NCI-H146 (cell line): ENCODE measurements at places on chromosomes 5 and 9.

DNA sequence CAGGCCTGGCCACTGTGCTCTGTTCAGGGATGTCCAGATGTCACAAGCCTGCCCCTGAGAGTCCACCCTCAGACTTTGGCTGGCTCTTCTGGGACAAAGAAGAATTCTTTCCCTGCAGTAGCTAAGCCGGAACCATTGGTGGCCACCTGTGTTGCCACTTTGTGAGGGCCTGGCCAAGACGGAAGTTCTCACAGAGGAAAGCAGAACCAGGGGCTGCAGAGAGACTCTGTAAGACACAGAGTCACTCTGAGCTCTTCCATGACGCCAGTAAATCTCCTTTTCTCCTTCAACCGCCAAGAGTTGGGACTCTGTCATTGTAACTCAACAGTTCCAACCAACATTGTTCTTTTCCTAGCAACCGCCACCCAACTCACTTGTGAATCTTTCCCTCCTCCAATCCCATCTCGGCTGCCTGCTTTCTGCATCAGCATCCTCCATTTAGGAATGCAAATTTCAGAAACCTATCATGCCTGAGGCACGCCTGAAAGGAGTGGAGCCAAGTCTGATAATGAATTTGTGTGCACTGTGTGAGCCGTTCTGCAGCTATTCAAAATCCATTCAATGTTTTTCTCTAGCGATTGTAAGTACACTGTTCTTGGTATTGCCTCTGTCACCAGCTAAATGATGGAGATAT, 37.8 kb upstream of the ATP6V1G1 start:
- DNase-seq: no peak

DNA sequence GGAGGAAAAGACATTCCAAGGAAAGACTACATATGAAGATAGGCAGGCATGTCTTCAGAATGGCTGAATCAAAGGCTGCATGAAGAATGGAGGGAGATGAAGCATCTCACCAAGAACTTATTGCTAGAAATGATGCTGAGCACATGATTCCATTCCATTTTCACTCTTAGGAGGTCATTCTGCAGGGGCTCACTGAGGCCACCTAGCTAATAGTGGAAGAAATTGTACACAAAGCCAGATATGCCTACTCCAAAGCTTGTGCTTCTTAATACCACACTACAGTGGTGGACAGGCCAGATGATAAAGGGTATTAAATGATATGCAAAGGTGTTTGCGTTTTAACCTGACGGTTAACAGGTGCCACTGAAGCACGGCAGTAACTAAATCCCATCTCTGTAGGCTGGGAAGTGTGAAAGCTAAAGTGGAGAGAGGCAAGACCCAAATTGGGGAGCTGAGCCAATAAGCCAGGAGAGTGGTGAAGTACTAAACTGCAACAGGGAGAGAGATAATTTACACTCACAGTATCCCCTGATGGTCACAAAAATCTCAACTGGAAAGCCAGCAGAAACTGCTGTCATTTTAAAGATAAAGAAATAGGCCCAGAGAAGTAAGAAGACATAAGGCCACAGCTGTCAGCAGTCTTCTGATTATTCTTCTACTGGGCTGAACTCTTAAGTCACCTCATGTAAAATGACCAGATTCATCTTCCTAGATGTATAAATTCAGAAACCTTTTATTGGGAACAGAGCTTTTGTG, 14.6 kb downstream of the NDUFA8 start:
- DNase-seq: peak; percentile 1

- no peak for DNase-seq
Observed at GRCh38 chr5:1472964-1473628, 27.9 kb upstream of the SLC6A3 start.

DNA sequence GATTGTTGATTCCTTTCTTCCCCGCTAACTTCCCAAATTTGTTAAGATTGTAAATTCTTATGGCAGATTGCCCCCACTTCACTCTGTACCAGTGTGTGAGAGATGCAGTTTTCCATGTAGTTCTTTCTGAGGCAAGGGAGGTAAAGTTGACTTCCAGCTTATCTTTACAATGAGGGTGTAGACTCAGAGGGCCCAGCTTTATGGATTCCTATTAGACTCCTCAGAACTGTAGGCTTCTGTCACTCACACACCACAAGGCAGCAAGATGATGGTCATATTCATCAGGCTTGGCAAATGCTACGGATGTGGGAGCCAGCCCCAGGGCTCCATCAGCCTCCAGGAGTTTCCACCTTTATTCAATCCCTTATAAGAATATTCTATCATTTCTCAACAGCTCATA, 461.9 kb upstream of the KLF4 start:
- DNase-seq: no peak

DNA sequence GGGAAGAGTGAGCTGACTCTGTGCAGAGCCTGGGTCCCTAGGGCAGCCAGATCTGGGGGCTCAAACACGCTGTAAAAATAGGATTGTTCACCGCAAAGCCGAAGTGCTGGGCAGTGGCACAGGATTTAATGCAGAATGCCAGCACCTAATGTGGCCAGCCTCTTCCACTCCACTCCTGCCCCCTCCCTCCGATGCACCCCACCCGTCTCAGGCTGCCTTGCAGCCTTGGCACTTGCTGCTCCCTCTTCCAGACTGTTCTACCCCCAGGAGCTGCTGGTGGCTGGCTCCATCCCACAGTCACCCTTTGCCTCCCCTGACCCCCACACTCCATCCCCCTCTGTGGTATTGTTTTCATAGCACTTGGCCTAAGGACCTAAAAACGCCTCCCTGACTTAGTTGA, 86.2 kb downstream of the SEMA4D start:
- no peak for DNase-seq
